ENCODE measurements at places on chromosomes 5 and 9. TPM values are rescaled to one million over a fixed set of nuclear protein-coding genes. Genes with fewer than 3 reads are reported as not detected.
A peak's percentile ranks its signal among the peaks of the same experiment; 100 is the strongest.

The AP3S1 gene
- polyA plus RNA-seq: 116 TPM

The SUSD3 gene
- 13.3 TPM for polyA plus RNA-seq

The PCDHB10 gene
- 6.4 TPM for polyA plus RNA-seq

The BTNL9 gene
- 10.2 TPM for polyA plus RNA-seq

The DDX4 gene
- not detected for polyA plus RNA-seq

The C9 gene
- polyA plus RNA-seq: 0.37 TPM

The PBX3 gene
- 24.4 TPM for polyA plus RNA-seq

- no peak for DNase-seq
These were observed 102.2 kb upstream of the MOCS2 start for GRCh38 chr5:53211799-53212198.

GRCh38 chr9:83070261-83070660, 7.3 kb upstream of the RASEF start:
- DNase-seq: no peak

DNA sequence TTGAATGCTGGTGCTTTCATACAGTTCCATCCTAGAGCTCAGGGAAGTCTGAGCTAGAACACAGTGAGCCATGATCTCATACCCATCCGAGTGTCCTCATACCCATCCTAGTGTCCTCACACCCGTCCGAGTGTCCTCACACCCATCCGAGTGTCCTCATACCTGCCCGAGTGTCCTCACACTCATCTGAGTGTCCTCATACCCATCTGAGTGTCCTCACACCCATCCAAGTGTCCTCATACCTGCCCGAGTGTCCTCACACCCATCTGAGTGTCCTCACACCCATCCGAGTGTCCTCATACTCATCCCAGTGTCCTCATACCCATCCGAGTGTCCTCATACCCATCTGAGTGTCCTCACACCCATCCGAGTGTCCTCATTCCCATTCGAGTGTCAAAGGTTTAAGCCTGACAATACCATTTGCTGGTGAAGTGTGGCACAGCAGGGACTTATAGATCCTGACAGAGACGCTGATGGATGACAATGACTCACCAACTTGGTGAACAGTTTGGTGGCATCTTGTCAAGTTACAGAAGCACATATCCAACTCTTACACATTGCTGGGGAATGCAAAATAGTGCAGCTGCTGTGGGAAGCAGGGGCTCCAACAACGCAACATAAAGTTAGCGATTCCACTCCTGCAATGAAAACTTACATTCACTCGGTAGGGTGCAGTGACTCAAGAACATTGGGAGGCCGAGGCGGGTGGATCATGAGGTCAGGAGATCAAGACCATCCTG, 77.0 kb upstream of the COL5A1 start:
- DNase-seq: no peak

- DNase-seq: no peak
These were observed 361.6 kb upstream of the WWC1 start for GRCh38 chr5:167929841-167930240.

- peak; percentile 11 for DNase-seq
These were observed 904 bp downstream of the RPL12 start for GRCh38 chr9:127450243-127450760.

- no peak for DNase-seq
These were observed 319.8 kb downstream of the ASTN2 start for GRCh38 chr9:117095081-117095480.

GRCh38 chr5:167573370-167574127, 717.9 kb upstream of the WWC1 start:
- DNase-seq: peak; percentile 60

DNA sequence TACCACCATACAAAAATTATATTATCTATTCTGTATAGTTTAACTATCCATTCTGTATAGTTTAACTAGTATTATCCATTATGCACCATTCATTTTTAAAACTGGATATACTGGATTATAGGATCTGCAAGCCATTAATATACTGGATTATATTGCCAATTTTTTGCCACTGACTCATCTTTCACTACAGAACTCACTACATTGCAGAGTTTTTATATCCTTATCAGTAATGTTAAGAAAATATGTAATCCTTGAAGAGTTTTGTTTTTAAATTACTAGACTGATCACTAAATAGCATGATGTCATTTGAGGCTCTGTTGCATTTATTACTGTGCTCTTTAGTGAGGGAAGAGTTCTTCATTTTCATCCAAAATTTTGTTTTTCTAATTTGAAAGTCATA, 109.8 kb upstream of the SNX2 start:
- DNase-seq: no peak

- DNase-seq: no peak
These were observed 249.0 kb downstream of the MLLT3 start for GRCh38 chr9:20373263-20373662.

GRCh38 chr5:40160435-40160834, 519.3 kb upstream of the PTGER4 start:
- no peak for DNase-seq

- no peak for DNase-seq
These were observed 296.6 kb downstream of the SEMA5A start for GRCh38 chr5:9249231-9249630.

- no peak for DNase-seq
These were observed 12.0 kb upstream of the AJM1 start for GRCh38 chr9:136829981-136830885.

- DNase-seq: no peak
These were observed 50.0 kb upstream of the RNU6ATAC start for GRCh38 chr9:134214386-134214765.

- peak; percentile 42 for DNase-seq
These were observed 1048.6 kb upstream of the SEMA6A start for GRCh38 chr5:117623042-117623805.

- DNase-seq: no peak
These were observed 34.7 kb downstream of the LPCAT1 start for GRCh38 chr5:1488882-1489680.

DNA sequence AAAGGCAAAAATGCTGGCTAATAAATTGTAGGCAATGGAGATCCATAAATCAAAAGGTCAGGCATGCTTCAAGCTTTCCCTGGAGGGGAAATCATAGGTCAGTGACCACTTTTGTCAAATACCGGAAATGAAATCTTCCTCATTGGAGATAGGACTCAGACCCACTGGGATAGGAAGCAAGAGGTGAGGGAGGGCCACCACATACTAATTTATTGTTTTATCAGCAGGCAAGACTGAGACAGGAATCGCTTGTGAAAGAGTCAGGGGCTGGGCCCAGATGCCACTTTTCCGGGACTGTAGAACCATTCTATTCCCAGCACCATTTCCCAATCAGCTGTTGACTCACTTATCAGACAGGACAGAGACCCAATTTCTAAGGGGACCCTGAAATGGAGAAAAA, 256.3 kb upstream of the TRIM32 start:
- DNase-seq: no peak

DNA sequence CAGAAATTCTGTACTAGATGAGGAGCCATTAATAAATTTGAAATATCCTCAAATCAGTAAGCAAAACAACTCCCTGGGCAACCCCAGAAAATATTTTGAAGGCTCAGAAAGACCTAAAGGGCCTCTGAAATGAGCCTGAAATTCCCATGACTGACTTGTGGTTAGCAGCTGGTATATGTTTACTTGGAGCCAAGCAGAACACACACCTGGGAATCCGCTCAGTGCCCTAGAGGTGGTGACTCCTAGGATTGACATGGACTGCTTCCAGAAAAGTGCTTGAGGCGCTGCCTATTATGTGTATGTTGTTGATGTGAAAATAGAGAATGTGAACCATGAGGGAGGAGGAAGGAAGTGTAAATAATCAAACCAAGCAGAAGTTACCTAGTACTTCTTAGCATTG, 14.7 kb downstream of the RFK start:
- DNase-seq: no peak

GRCh38 chr5:135033901-135034235, at the start of gene PITX1:
TSS of gene PITX1 (minus strand) at chr5:135034228. CDS start at chr5:135033881, 347 bp downstream.
- DNase-seq: no peak

DNA sequence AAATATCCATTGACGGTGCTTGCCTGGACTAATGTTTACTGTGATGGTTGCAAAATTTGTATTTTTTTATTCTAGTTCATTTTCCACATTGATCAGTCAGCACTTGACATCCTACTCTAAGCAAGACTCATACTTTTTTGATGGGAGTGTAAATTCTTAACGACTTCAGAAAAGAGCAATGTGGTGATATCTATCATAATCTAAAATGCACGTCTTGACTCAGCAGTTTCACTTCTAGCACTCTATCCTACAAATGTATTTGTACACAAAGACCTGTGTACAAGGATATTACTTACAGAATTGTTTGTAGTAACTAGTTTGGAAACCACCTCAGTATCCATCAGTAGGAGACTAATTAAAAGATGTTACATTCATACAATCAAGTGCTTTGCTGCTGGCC, 24.0 kb downstream of the NAA35 start:
- no peak for DNase-seq

- DNase-seq: no peak
These were observed 25.9 kb downstream of the SRP19 start for GRCh38 chr5:112886975-112887374.

DNA sequence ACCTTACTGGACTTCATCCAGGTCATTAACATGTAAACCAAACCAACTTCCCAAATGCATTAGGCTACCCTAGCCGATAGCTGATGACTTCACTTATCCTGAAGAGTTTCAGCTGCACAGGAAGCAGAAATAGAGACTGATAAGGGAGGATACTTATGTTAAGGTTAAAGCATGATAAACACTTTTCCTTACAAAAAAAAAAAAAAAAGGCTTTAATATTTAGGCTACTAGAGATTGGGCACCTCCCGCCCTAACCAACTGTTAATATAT, 1.6 kb upstream of the MEF2C start:
- DNase-seq: no peak

DNA sequence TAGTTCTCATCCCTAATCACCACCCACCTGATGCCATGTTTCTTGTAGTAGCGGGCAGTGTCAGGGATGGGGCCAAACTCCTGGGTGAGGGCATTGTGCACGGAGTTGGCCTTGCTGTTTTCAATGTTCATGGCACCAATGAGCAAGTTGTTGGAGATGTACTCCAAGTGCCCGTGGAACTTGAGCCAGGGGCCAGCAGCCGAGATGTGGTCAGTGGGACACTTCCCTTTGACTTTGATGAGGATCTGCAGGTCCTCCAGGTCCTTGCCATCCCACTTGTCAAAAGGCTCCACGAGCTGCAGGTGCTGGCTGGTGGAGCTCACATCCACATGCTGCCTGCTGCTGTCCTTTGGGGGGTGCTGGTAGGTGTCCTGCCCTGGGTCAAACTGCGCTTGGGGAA, 162.2 kb upstream of the SV2C start:
- DNase-seq: no peak

DNA sequence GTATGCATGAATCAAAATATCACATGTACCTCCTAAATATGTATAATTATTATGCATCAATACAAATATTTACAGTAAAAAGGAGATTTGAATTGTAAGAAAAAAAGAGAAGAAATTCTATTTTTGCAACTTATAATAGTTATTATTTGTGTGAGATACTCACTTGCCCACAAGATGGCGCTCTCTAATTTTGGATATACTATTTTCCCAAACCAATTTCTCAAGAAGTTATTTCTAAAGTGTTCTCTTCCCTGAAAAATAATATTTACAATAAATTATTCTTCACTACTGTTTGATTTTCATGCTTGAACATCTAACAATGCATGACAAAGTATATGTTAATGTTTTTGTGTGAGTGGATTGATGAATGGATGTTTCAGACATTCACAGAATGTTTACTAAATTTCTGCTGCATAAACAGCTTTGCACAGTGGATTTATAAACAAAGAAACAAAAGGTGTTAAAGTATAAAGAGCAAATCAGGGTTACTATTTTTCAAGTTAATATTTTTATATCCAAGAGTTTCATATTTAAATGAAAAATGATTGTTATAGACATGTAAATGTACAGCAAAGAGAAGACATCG, 503.4 kb downstream of the PDE4D start:
- peak; percentile 17 for DNase-seq

DNA sequence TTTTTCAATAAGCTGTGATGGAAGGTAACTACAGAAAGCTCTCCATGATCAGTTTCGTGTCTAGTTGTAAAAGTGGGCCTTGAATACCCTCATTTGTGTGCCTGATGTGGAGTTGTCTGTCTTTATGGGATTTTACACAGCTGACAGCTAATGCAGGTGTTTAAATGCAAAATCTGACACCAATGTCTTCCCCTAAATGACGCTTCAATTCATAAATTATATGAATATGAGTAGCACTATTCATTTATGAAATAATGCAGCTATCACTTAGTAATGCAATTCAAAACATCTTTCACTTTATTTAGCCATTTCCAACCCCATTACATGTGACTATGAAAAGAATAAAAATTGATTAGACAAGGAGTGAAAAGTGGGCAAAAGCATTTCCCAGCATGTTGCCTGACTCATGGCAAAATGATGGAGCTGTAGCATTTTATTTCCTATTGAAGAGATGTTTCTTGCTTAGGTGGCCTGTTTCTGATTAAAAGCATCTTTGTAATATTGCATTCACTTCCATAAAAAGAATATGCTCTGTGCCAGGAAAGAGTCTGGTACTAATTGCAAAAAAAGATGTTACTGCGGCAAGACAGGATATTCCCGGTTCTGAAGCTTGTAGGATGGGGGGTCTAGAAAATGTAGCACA, 116.7 kb upstream of the HAPLN1 start:
- DNase-seq: no peak

- DNase-seq: no peak
These were observed 2200.4 kb upstream of the C9orf72 start for GRCh38 chr9:29773676-29774075.
